Activated T-helper 17 cell treated with anti-CD3 and anti-CD28 coated beads, Interleukin-2, amount 50 U/mL, for 72 hours (primary cell): ENCODE measurements at places on chromosomes 5 and 9.
A peak's percentile ranks its signal among the peaks of the same experiment; 100 is the strongest.

- H3K36me3 ChIP-seq, result no peaks in the 10 kb centered on the region
- no peak for ATAC-seq
- no peak overlapping the region for H3K27ac ChIP-seq
- no peaks in the 10 kb centered on the region for H3K4me1 ChIP-seq
- H3K27me3 ChIP-seq, result peaks cover 7% of the 10 kb centered on the region
These were observed 48.4 kb upstream of the SRFBP1 start for GRCh38 chr5:121913418-121913817.

- no peaks in the 10 kb centered on the region for H3K4me1 ChIP-seq
- no peaks in the 10 kb centered on the region for H3K36me3 ChIP-seq
- no peak for ATAC-seq
- H3K27me3 ChIP-seq, result peaks cover 4% of the 10 kb centered on the region
- H3K4me3 ChIP-seq, result no peak overlapping the region
These were observed 15.0 kb downstream of the PRR16 start for GRCh38 chr5:120479066-120479465.

- H3K27me3 ChIP-seq, result no peaks in the 10 kb centered on the region
- H3K36me3 ChIP-seq, result no peaks in the 10 kb centered on the region
- peak; percentile 37 for ATAC-seq
- H3K4me1 ChIP-seq, result peaks cover 59% of the 10 kb centered on the region
- peak overlapping the region; percentile 44 for H3K4me3 ChIP-seq
These were observed 49.5 kb upstream of the TGFBR1 start for GRCh38 chr9:99055384-99055783.

DNA sequence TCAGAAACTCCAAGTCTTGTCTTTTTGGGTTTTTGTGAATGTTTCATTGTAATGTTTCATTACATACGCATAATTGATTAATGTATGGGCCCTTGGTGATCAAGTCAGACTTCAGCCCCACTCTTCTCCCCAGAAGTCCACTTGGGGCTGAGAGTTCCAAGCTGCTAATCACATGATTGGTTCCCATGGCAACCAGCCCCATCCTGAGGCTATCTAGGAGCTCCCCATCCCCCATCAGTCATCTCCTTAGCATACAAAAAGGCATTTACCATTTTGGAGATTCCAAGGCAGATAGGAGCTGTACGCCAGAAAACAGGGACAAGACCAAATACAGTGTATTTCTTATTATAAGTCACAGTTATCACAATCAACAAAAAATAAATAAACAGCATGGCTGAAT, 22.9 kb upstream of the SYK start:
- no peaks in the 10 kb centered on the region for H3K36me3 ChIP-seq
- no peak overlapping the region for H3K4me3 ChIP-seq
- no peaks in the 10 kb centered on the region for H3K4me1 ChIP-seq
- H3K27me3 ChIP-seq, result peaks cover 6% of the 10 kb centered on the region

- ATAC-seq, result peak; percentile 91
- no peaks in the 10 kb centered on the region for H3K27me3 ChIP-seq
- H3K4me3 ChIP-seq, result peak overlapping the region; percentile 48
- peaks cover 5% of the 10 kb centered on the region for H3K36me3 ChIP-seq
- peaks cover 42% of the 10 kb centered on the region for H3K4me1 ChIP-seq
- no peak overlapping the region for H3K27ac ChIP-seq
These were observed 51.5 kb downstream of the MLLT3 start for GRCh38 chr9:20570756-20571155.

DNA sequence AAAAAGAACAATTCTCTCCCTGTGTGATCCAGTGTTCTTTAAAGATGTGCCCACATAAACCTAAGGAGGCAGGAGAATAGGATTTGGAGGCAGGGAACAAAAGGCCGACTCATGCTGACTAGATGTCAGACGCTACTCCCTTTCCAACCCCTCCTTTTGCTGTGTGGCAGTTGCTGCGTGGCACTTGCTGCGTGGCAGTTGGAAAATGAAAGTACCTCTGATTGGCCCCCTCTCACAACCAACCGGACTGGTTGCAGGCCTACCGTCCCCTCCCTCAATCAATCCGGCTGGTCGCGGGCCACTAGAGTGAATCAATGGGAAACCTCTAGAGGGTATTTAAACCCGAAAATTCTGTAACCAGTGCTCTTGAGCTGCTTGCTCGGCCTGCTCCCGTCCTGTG, 551.0 kb downstream of the KIF4B start:
- H3K27me3 ChIP-seq, result peaks cover 6% of the 10 kb centered on the region
- no peaks in the 10 kb centered on the region for H3K36me3 ChIP-seq
- H3K4me1 ChIP-seq, result no peaks in the 10 kb centered on the region
- no peak overlapping the region for H3K4me3 ChIP-seq
- H3K27ac ChIP-seq, result no peak overlapping the region

DNA sequence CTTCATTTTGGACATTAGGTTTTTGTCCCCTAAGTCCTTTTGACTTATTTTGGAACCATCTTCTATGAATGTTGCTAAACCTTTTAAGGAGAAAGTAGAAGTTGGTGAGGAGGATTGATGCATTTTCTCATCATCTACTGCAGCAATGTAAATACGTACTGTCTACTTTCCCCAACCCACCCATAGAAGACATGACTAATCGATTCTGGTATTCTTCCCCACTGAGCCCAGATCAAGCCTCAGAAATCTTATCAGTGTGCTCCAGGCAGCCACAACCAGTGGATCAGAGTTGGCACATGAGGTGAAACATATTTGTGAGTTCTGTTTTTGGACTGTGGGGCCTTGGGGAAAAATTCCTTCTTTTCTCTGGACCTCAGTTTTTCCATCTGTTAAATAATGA, 57.7 kb downstream of the FGF18 start:
- no peaks in the 10 kb centered on the region for H3K27me3 ChIP-seq
- H3K4me3 ChIP-seq, result no peak overlapping the region
- H3K4me1 ChIP-seq, result no peaks in the 10 kb centered on the region
- ATAC-seq, result no peak

- peaks cover 21% of the 10 kb centered on the region for H3K4me1 ChIP-seq
- ATAC-seq, result no peak
- H3K27ac ChIP-seq, result no peak overlapping the region
These were observed 18.6 kb downstream of the ZDHHC21 start for GRCh38 chr9:14674630-14675029.

DNA sequence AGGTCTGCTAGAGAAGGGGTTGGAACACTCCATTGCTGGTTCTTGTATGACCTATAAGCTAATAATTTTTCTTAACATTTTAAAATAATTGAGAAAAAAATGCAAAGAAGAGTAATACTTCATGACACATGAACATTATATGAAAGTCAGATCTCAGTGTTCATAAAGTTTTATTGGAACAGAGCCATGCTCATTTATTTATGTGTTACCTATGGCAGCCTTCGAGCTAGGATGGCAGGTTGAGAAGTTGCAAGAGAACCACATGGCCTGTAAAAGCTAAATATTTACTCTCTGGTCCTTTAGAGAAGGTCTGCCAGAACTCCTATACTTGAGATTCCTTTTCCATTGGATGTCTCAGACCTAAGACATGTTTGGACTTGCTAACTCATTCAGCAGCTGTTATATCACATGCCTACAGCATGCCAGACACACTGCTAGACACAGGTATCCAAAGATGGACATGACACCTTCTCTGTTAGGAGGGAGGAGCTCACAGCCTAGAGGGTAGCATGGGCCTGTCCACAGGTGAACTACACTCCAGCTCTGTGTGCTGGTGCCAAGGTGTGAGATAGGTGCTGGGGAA, 304.3 kb downstream of the ARHGAP26 start:
- no peak for ATAC-seq
- H3K27ac ChIP-seq, result peak overlapping the region; percentile 58
- no peaks in the 10 kb centered on the region for H3K36me3 ChIP-seq
- no peaks in the 10 kb centered on the region for H3K27me3 ChIP-seq
- H3K4me3 ChIP-seq, result no peak overlapping the region
- no peaks in the 10 kb centered on the region for H3K4me1 ChIP-seq

DNA sequence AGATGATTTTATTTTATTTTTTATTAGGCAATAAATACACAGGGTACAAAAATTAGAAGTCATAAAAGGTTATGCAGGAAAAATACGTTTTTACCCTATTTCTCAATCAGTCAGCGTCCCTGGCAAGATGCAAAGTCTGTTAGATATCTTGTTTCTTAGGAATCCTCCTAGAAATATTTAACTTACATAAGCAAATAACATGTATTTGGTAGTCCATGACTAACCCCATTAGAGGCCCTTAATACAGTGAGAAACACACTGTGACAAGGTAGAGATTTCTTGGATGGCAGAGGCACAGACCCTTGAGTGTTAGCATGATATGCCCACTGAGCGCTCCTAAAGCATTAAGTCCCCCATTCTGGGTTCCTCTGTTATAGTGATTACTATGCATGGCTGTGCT, 121.2 kb upstream of the ADAMTSL1 start:
- ATAC-seq, result no peak
- H3K4me1 ChIP-seq, result no peaks in the 10 kb centered on the region
- no peak overlapping the region for H3K27ac ChIP-seq

DNA sequence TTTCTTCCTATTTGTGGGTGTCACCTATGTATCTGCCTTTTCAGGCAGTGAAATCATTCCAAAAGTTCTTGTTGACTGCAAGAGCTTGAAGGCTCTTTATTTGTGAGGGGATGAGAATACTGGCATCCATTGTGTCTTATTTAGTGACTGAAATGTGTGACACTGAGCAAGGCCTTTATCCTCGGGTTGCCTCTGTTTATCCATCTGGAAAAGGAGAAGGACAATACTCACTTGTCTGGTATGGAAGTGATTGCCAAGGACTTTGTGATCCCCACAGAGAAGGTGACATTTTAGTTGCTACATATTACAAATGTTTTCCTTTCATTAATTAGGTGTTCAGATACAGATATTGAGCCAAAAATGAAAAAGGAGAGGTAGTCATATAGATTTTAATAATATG, 80.2 kb downstream of the ARRDC3 start:
- H3K4me3 ChIP-seq, result no peak overlapping the region
- H3K27me3 ChIP-seq, result no peaks in the 10 kb centered on the region
- no peak for ATAC-seq
- no peak overlapping the region for H3K27ac ChIP-seq

GRCh38 chr5:130678637-130679036, 486.4 kb downstream of the HINT1 start:
- no peaks in the 10 kb centered on the region for H3K36me3 ChIP-seq
- no peak overlapping the region for H3K4me3 ChIP-seq
- no peaks in the 10 kb centered on the region for H3K4me1 ChIP-seq
- no peak overlapping the region for H3K27ac ChIP-seq

DNA sequence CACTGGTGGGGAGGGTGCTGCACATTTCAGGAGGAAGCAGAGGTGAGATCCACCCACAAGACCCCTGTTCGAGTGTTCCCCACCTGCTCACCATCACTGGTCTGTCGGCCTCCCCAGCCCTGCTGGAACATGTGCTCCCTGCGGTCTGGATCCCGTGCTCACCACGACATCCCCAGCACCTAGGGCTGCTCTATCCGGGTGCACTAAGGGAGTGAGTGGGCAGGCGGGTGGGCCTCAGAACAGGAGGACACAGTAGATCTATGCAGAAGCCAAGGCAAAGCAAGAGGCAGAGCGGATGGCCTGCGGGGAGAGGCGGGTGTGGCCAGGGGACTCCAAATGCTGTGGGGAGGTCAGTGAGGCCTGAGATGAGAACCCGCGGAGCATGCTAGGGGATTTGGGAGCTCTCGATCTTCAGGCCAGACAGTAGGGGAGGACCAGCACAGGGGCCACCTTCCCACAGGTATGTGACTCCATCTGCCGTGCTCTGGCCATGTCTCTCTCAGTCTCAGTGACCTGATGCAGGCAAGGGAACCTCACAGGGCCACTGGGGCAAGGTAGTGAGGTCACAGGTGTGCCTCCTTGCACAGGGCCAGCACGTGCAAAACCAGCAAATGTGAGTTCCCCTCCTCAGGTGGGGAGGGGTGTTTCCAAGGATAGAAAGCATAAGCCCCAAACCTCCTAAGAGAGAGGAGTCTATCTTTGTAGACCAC, 134.2 kb downstream of the ZNF354C start:
- no peaks in the 10 kb centered on the region for H3K4me1 ChIP-seq
- no peak for ATAC-seq
- no peaks in the 10 kb centered on the region for H3K36me3 ChIP-seq
- H3K27ac ChIP-seq, result no peak overlapping the region

DNA sequence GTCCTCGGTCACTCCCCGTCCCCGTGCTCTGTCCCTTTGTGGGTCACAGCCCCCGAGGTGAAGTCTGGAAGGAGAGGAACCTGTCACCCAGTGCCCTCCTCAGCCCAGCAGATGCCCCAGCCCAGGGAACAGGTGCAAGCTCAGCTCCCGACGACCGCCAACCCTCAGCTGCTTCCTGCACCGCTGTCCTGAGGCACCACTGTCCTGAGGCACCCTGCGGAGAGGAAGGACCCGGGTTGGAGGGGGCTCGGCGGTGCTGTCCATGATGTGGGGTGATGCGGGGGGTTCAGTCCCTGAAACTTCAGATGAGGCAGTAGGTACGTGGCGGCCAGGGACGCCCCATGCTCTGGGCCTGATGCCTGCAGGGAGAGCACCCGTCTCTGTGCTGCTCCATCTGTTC, 81.4 kb downstream of the COL5A1 start:
- no peak overlapping the region for H3K4me3 ChIP-seq
- H3K27ac ChIP-seq, result no peak overlapping the region
- ATAC-seq, result no peak
- peaks cover 3% of the 10 kb centered on the region for H3K27me3 ChIP-seq
- no peaks in the 10 kb centered on the region for H3K36me3 ChIP-seq

DNA sequence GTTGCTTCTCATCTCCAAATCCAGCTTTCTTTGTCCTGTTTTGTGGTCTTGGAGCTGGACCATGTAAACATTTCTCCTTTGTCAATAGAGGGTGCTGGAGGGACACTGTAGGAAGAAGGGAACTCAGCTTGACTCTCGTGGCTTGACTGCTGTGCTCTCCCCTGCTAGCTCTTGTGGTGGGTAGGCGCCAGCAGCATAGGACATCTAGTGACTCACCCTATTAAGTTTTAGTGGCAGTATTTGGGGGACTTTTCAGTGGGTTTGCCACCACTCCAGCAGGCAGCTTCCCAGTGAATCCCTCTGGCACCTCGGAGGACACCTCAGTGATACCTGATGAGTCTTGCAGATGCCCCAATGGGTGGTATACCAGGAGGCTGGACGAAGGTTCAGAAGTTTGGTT, 97.8 kb downstream of the TSSK1B start:
- H3K4me3 ChIP-seq, result no peak overlapping the region
- no peak for ATAC-seq
- no peaks in the 10 kb centered on the region for H3K4me1 ChIP-seq
- H3K27ac ChIP-seq, result no peak overlapping the region
- H3K27me3 ChIP-seq, result peaks cover 6% of the 10 kb centered on the region

DNA sequence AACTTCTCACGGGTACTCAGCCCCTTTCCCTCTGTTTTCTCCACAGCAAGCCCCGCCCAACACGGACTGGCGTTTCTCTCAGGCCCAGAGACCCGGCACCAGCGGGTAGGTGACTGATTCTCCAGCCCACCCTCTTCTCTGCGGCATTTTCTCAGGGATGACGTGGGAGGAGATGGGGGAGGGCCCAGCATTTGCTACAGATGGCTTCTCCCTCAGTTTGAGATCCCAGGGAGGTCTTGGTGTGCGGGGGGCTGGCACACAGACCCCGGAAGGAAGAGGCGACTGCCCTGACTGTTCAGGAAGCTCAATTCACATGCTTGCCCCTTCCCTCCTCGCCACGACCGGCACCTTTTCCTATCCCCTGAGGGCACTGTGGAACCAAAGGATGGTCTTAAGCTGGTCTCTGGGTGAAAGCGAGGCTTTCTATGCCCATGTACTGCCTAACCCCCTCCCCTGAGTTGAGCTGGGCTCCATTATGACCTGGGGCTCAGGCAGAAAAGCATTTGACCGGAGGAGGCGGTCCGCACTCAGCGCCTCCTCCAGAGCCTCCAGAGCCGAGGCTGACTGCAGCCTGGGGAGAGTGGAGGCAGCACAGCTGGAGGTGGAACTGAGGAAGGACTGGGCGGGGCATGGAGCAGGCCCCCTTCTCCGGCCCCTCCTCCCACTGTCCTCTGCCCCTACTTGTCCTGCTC, 6.0 kb downstream of the PCDHGC5 start:
- peaks cover 9% of the 10 kb centered on the region for H3K4me1 ChIP-seq
- no peak overlapping the region for H3K4me3 ChIP-seq
- H3K27me3 ChIP-seq, result peaks cover 52% of the 10 kb centered on the region
- no peak for ATAC-seq
- peak overlapping the region; percentile 12 for H3K27ac ChIP-seq
